Dermis microvascular lymphatic vessel endothelial cell (primary cell): ENCODE measurements at places on chromosomes 2 and 18. TPM values are rescaled to one million over a fixed set of nuclear protein-coding genes. Genes with fewer than 3 reads are reported as not detected.

The ELOA2 gene
- not detected in 2 replicates for total RNA-seq

The PRKAG3 gene
- not detected in 2 replicates for total RNA-seq

The IWS1 gene
- total RNA-seq = 21.7 and 26.2 TPM in 2 replicates

The C2orf80 gene
- total RNA-seq = not detected in 2 replicates

GRCh38 chr2:191263050-191263449, 17.8 kb downstream of the MYO1B start:
- DNase-seq = no peak

DNA sequence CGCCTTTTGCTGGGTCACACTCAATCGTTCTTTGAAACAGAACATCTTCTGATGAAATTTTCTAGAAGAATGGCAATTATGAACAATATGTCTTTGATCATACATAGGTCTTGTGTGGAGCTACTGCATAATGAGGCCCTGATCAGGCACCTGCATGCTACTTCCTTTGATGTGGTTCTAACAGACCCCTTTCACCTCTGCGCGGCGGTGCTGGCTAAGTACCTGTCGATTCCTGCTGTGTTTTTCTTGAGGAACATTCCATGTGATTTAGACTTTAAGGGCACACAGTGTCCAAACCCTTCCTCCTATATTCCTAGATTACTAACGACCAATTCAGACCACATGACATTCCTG, 532 bp downstream of the UGT1A5 start:
- DNase-seq = no peak

- no peak for DNase-seq
These were observed 14.7 kb downstream of the USP34 start for GRCh38 chr2:61456070-61456745.

- DNase-seq = no peak
These were observed 61.8 kb downstream of the SEMA4F start for GRCh38 chr2:74715880-74716279.

DNA sequence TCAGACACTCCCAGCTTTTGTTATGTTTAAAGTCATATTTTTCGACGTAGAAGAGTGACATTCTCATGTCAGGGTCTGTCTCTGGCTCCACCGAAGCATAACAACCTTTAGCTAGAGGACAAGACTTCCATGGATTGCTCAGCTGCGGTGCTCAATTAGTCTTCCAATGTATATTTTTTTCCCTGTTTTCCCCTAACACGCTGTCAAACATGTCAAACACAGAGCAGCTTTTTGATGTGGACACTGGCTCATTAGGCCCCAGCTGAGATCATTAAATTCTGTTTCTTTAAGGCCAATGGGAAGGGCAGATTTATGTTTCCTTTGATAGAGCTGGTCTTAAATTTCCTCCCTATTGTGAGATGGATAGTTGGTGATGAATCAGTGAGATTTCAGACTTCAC, 525.4 kb downstream of the PIK3C3 start:
- DNase-seq = no peak

- DNase-seq = no peak
These were observed 33.0 kb upstream of the ARL5A start for GRCh38 chr2:151861174-151861573.

DNA sequence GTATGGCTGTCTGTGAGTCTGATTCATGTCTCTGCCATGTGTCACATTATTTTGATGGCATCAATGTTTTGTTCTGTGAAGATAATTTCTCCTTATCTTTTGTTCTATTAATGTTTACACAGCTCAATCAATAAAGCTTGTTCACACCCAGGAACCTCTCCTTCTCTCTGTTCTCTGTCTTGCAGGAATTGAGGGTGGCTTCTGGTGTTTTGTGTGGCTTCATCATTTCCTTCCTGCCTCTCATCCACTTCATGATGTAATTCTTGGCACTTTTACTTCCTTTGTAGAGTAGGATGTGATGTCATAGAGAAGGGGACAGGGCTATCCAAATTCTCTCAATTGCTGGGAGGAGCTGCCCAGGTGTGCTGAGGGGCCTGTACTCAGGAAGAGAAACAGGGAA, 27.2 kb downstream of the ASXL3 start:
- DNase-seq = no peak

GRCh38 chr2:30231996-30232800, 864 bp downstream of the LBH start:
- DNase-seq = no peak

DNA sequence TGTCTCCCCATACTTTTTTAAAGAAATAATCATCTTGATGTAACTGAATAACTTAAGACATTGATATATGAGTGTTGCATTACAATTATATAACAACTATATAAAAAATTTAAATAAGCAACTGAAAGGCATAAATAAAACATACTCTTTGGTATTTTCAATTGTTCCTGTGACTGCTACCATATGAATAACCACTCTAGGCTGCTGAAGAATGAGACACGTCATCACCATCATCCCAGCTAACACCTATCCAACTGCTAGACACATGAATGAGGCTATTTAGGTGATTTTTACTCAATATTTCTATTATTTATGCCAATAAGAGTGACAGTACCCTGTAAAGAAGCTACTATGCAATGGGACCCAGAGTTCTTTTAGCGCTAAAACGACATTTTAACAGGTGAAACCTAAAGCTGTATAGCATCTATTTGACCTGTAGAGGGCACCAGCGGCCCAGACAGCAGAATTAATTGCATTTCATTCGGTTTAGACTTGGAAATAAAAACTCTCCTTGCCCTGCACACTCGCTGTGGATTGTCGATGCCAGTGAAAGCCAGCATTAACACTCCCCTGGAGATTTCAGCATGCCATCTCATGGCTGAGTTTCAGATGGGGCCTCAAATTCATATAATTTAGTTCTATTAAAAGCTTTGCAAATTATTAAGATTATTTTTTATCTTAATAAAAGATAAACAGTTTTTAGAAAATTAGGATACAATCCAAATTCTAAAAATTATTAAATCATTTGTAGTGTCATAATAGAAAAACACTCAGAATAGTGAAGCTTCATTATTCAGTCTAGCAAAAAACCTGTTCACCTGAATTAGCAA, 89.4 kb upstream of the MAP2 start:
- peak; percentile 34 for DNase-seq

DNA sequence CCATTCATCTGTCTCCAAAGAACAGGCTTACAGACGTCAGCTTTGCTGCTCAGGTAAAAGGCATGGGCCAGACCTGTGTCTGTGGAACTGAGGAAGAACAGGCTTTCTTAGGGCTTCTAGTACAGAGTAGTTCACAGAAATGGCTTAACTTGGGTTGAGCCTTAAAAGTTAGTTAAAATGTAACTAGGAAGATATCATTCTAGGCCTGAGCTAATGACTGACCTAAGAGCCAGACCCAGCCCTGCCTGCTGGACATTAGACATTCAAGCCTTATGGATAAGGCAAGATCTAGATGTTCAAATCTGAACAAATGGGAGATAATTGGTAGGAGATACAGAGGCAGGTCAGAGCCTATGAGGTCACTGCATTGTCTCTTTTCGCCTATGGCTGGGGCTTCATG, 73.9 kb upstream of the SLC14A2 start:
- no peak for DNase-seq

DNA sequence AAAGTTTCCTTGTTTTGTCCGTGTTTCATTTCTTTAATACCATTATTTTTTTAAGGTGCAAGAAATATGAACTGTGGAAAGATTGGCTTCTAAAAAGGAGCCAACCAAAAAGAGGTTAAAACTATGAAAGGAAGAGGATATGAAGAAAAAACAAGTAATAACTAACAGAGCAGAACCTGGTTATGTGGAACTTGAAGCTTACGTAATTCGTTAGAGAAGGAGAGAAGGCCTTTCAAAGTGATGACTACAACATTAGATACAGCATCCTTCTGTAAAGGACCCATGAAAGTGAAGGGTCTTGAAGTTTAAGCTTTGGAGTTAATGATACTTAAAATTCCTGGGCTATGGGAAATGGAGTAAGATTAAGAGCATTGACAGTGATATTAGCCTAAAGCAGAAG, 84.5 kb downstream of the ANKRD12 start:
- no peak for DNase-seq

DNA sequence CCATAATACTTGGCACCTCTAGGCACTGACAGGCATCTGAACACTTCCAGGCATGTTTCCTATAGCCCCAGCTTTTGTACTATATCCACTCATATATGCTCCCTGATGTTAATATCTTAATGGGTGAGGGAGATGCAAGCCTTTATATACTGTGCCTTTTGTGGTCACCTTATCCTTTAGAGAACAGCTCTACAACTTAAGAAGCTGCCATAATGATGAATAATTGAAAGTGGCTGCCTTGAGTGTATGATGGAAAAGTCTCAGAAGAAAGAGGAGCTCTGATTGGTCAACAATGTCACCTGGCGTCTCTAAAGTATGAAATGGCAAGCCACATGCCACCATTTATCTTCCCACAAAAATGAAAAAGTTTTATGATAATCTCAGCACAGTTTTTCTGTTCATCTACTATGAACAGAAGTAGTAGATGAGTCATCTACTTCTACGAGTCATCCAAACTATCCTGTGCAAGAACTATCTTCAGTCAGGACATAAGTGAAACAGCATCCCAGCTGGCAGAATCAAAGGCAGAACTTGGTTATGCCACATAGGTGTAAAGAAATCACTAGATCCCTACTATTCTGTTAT, 997.9 kb upstream of the CELF4 start:
- no peak for DNase-seq

DNA sequence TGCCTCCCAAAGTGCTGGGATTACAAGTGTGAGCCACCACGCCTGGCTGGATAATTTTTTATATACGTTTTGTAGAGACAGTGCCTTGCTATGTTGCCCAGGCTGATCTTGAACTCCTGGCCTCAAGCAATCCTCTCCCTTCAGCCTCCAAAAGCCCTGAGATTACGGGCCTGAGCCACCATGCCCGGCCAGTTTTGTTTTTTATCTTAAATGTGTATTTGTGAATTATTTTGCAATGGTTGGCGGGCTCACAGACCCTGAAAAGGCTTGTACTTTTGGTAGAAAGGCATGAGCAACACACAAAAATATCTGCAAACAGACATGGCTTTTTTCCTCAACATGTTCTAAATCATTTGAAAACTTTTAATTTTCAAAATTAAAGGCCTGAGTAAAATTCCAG, 73.4 kb upstream of the TMEM18 start:
- DNase-seq = no peak

DNA sequence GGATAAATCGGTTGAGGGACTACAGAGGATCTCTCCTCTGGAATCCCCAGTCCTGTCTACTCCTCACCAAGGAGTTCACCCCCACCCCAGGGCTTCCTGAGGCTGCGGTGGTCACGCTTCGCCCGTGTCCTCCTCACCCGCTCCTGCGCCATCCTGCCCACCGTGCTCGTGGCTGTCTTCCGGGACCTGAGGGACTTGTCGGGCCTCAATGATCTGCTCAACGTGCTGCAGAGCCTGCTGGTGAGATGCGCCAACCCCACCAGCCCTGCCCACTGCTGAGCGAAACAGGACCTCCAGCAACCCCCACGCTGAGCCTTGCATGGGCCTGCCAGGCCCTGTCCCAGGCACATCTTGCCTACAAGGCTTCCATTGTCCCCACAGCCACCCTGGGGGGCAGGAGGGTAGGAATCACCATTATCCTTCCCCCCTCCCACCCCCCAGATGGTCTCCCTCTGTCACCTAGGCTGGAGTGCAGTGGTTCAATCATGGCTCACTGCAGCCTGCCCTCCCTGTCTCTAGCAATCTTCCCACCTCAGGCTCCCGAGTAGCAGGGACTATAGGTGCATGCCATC, 6.7 kb upstream of the CTDSP1 start:
- no peak for DNase-seq

- no peak for DNase-seq
These were observed 27.3 kb upstream of the SPOPL start for GRCh38 chr2:138474100-138474825.

DNA sequence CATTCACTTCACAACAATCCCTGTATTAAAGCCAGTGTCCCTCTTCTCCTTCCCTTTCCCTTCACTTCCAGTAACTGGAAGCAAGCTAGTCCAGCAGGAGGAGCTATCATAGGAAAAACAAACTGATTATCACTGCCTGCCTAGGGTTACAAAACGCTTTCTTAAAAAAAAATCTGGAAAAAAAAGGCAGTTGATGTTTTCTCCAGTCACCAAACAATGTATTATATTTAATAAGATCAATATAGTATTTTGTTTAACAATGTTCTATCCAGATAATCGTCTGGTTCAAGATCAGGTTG, 78.8 kb upstream of the ITGB6 start:
- no peak for DNase-seq
